Activated gamma-delta T cell treated with Interleukin-2 at 50 U/mL for 16 hours (primary cell): ENCODE measurements at places on chromosomes 4 and X.

DNA sequence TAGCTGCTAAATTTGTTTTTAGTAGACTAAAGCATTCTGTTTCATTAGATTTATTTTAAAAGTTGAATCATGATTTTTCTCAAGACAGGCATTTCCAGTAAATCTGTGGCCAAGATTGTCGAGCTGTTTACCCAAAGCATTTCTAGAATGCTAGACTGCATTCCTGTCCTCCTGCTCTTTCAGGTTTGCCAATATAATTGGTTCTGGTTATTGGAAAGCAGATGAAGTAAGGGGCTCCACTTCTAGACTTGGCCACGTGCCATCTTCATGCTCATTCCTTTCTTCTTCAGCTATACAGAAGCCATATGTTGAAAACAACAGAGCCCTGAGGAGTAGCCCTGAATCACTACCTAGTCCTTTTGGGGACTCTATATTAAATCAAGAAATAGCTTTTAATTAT is 62.5 kb downstream of the PGRMC2 start:
- no peak for DNase-seq

- DNase-seq = no peak
These were observed 467.7 kb downstream of the IDS start for GRCh38 chrX:149037281-149037870.

- no peak for DNase-seq
These were observed 234.3 kb downstream of the LAS1L start for GRCh38 chrX:65300104-65300809.

- DNase-seq = no peak
These were observed 28.3 kb downstream of the TXLNG start for GRCh38 chrX:16814597-16814996.

GRCh38 chr4:17166954-17167353 is 268.5 kb upstream of the LDB2 start:
- DNase-seq = no peak

- DNase-seq = no peak
These were observed 22.1 kb downstream of the PPP1R2C start for GRCh38 chrX:42755815-42756214.

GRCh38 chr4:119665752-119666151 is 37.1 kb upstream of the PDE5A start:
- no peak for DNase-seq

DNA sequence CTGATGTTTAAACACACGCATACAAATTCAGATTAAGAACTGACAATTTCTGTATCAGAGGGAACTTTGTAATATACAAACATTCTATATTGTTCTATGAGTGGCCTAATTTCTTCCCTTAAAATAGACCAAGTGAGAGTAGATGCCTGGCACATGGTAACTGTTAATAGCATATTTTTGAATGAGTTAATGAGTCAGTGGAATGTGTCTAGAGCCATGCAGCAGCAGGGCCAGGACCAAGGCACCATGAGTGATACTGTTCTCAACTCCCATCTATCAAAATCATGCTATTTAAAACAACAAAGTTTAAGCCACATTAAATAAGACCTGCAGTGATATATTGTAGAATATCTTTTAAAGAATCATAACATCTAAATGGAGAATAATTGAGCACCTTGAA is 98.3 kb downstream of the ARHGAP24 start:
- DNase-seq = no peak

- DNase-seq = no peak
These were observed 10.7 kb downstream of the MAGED2 start for GRCh38 chrX:54818221-54818620.

DNA sequence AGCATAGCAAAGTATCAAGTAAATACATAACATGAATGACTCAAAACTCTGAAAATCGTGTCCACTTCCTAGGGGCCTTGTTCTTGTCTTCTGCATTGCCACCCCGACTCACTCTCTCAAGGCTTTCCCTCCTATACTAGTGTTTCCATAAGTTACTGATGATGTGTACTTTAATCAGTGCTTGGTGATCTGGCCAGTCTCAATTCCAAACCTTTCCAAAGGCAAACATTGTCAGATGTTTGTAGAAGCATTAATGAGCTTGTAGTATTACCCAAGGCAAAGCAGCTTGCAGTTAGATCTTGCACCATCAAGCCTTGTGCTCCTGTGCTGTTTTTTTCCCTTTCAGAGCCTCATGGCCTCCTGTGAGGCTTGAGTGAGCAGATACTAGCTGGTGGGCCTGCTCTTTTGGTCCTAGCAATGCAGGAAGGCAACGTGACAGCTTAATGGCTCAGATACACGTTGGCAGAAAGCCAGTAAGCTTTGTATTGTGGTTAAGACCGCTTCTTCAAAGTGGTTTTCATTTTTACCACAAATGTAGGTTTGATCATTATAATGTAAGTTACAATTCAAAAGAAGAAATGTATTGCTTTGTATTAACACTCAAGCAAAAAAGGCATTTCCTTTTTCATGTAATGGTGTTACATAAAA is 51.8 kb downstream of the RBPJ start:
- peak; percentile 29 for DNase-seq

GRCh38 chr4:163404580-163404979 is 60.9 kb downstream of the NPY5R start:
- no peak for DNase-seq
